ENCODE measurements at places on chromosomes 12 and 14.
A peak's percentile ranks its signal among the peaks of the same experiment; 100 is the strongest.

DNA sequence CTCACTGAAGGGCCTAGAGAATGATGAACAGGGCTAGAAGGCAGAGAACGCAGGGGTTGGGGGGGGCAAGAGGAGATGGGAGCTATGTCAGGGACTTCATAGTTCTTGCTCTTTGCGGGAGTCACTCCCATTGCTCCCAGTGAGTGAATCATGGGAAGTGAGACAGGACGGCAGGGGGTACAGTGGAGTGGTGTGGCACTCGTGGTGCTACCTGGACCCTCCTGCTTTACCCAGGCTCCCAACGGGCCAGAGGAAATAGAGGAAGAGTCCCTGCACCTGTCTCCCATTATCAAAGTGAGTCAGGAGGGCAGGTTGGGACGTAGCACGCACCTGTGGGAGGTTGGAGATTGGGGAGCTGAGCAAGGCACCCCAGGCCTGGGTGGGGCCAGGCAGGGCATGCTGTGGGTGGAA is 1.3 kb upstream of the KRT8 start:
- DNase-seq: no peak

- DNase-seq: no peak
These were observed 368.7 kb upstream of the GARIN6 start for GRCh38 chr12:99278899-99279298.

- no peak for DNase-seq
These were observed 12.1 kb upstream of the PNMA1 start for GRCh38 chr14:73726025-73726961.

DNA sequence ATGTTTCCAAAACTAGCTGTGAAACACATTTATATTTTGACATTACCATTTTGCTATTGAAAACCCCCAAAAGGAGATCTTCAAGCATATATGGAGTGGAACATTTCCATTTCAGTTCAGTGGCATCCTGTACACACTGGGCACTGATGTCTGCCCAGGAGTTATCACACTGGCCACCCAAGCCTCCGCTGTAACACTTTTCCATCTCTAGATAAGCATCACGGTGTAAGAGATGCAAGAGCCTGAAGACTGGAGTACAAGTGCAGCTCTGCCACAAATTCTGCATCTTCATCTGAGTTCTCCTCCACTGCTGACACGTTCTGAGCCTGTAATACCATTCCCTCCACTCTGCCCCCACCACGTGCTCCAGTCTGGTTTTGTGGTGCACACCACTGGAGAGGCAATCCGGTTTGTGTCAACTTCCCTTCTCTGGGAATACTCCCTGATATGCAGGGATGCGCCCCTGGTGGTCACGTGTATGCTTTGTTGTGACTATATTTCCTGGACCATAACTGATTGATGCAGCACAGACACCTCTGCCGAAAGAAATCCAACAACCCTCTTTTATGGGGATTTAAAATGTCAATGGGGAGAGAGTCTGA is 12.7 kb downstream of the SPTLC2 start:
- peak; percentile 32 for DNase-seq

DNA sequence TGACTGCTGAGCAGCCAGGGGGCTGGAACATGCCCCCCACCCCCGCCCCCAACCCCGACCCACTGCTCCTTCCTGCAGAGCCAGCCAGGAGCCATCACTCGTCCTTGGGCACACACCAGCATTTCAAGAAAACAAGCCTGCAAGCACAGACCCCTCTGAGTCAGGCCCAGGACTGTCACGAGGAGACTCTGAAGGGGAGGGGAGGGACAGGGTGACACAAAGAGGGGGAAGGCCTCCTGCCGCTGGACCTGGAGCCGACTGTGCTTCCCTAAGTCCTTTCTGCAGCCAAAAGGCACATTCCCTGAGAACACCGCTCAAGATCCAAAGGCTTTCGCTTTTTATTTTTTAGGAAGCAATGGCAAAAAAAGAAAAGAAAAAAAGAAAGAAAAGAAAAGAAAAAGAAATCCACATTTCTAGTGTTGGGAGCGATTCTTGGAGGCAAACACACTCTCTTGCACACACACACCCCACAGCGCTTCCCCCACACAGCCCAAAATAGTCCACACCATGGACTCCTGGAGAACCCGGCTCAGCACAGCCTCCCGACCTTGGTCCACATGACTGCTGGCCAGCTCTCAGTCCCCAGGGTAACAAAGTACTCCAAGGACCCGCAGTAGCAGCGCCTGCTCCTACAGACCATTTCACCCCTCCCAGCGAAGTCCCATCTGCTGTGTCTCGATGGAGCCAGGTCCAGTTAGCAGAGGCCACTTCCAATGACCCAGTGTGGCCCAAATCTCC is 101.7 kb downstream of the DPF3 start:
- no peak for DNase-seq

DNA sequence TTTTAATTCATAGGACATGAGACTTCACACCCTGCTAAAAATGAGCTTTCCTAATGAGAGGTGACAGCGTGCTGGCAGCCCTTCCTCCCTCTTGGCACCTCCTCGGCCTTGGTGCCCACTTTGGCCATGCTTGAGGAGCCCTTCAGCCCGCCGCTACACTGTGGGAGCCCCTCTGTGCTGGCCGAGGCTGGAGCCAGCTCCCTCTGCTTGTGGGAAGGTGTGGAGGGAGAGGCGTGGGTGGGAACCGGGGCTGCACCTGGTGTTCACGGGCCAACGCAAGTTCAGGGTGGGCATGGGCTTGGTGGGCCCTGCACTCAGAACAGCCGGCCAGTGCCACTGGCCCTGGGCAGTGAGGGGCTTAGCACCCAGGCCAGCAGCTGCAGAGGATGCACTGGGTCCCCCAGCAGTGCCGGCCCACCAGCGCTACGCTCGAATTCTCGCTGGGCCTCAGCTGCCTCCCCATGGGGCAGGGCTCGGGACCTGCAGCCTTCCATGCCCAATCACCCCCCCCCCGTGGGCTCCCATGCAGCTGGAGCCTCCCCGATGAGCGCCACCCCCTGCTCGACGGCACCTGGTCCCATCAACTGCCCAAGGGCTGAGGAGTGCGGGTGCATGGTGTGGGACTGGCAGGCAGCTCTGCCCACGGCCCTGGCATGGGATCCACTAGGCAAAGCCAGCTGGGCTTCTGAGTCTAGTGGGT is 22.7 kb upstream of the B4GALNT1 start:
- no peak for DNase-seq

DNA sequence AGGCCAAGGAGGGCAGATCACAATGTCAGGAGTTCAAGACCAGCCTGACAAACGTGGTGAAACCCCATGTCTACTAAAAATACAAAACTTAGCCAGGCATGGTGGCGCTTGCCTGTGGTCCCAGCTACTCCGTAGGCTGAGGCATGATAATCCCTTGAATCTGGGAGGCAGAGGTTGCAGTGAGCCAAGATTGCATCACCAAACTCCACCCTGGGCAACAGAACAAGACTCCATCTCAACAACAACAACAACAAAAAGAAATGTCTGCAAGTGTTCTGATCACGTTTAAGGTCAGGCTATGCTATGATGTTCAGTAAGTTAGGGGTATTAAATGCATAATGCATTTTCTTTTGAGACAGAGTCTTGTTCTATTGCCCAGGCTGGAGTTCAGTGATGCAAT is 6.7 kb upstream of the PLD4 start:
- no peak for DNase-seq

DNA sequence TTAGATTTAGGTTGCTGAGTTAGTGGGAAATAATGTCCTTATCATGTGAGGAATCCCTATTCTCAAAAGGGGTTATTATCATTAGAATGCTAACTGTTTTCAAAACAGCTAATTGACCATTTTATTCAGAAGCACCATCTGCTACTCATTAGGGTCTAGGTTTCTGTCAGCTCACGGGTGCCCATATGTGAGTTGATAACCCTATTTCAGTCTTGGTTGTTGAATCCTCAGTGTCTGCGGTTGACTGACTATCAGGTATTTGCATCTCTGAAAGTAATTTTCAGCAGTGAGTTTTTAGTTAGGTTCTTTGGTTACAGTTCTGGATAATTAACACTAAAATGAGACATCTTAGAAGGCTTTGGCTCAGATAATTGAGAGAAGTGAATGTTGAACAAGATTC is 1404.0 kb downstream of the AACS start:
- no peak for DNase-seq

GRCh38 chr14:23243066-23243465 is 5.3 kb downstream of the RNF212B start:
- DNase-seq: no peak

- peak; percentile 94 for DNase-seq
These were observed 24.8 kb downstream of the BICDL1 start for GRCh38 chr12:120013659-120014380.

GRCh38 chr14:50335389-50335788 is 23.3 kb downstream of the DMAC2L start:
- no peak for DNase-seq

- DNase-seq: no peak
These were observed 25.7 kb downstream of the R3HDM2 start for GRCh38 chr12:57404966-57405640.

GRCh38 chr14:50344116-50344775 is 32.1 kb downstream of the DMAC2L start:
- no peak for DNase-seq

- DNase-seq: no peak
These were observed 3.8 kb downstream of the PGF start for GRCh38 chr14:74951443-74952179.

- DNase-seq: no peak
These were observed 18.2 kb upstream of the STRAP start for GRCh38 chr12:15863984-15864383.

DNA sequence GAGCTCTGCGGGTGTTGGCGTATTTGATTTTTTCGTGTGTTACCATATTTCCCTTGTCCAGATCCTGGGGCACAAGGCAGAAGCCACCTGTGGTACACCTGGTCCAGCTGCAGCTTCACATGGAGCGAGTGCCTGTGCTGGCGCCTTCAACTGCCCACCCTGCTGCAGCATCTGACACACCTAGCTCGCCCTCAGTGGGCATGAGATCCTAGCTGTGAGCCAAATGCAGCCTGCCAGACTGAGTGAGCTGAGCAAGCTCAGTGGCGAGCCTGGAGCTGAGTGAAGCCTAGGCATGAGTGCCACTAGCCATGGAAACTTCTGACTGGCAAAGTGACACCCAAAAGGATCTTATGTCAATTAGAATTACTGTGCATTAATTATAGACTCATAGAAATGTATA is 1226.8 kb upstream of the FLRT2 start:
- DNase-seq: no peak

GRCh38 chr12:74337951-74338350 is 199.7 kb upstream of the ATXN7L3B start:
- no peak for DNase-seq

DNA sequence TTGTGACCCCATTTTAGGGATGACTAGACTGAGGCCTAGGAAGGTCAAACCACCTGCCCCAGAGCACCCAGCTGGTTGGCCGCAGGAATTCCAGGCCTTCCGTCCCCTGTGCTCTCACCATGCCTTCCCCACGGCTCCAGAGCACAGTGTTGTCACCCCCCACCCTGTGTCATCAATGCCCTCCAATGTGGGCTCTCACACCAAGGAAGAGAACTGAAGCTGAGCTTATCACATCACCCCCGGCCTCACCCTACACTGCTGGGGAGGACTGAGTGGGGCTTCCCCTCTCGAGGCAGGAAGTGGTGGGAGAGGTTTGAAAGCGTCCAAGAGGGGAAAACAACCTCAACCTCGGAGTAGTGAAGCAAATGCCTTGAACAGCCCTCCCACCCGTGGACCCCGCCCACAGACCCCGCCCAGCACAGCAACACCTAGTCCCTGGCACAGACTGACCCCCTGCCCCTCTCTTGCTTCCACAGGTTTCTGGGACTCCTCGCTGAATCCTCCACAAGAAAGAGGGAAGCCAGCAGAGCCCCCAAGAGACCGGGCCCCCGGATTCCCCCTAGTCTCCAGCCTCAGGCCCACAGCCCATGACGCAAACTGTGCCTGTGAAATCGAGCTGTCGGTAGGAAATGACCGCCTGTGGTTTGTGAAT is 97.2 kb downstream of the LGMN start:
- DNase-seq: peak; percentile 87

- DNase-seq: no peak
These were observed 74.4 kb downstream of the VCPKMT start for GRCh38 chr14:50041980-50042379.

DNA sequence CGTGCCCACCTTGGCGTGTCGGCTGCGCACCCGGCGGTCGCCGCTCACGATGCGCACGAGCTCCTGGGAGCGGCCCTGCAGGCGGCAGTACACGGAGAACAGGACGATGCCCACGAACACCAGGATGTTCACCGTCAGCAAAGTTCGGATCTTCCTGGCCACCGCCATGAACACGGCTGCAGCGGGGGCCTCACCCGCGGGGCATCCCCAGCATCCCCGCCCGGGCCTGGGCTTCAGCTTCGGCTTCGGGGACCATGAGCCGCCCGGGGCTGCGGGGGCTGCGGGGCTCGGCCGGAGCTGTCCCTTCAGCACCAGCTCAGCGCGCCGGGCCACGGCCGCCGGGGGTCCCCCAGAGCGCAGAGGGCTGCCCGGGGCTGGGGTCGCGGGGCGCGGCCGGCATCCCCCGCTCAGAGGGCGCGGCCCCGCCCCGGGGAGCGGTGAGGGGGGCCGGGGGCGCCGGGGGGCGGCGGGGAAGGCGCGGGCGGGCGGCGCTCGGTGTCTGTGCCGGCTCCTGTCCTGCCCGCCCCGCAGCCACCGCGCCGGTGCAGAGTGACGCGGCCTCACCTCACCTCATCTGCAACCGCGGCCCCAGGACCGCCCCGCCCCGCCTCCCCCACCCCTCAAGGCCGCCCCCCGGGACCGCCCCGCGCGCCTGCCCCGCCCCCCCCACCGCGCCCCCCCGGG is at the start of gene GALNT9:
TSS of gene GALNT9 (minus strand) at position 554 of the 684 bp plus-strand sequence. CDS start at position 168, 386 bp downstream.
- DNase-seq: no peak

- DNase-seq: no peak
These were observed 116.5 kb downstream of the PAH start for GRCh38 chr12:102800565-102800964.

DNA sequence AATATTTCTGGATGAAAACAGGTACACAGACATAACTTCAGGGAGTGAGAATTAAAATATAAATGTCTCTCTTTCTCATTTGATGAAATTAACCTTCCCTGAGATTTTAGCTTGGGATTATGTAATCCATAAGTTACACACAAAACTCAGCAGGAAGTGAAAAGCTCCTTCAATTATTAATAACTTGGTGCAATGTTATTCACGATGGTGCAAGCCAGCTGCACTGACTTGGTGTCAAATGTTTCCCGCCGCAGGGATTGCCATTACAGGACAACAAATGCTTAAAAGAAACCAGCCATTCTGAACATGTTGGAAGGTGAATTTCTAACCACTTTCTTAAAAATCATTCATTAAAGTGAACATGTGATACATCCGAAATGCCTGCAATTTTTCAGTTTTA is 250.4 kb downstream of the FOXN3 start:
- no peak for DNase-seq

DNA sequence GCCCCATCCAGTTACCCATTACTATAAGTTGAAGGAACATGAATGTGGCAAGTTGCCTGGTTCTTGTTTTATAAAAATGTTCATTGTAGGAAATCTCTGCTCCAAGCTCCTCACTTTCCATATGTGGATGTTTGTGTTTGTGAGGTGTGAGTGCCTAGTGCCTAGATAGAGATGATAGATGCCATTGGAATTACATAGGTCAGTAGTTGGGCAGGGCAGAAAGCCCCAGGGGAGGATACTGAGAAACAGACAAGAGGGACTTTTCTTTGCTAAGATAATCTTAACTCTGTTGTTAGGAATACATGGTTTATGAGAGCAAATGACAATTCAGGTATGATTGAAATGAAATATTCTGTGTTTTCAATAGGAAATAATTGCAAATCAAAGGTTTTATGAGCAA is 226.3 kb upstream of the GRIP1 start:
- no peak for DNase-seq

GRCh38 chr12:45408729-45409114 is 192.8 kb downstream of the ANO6 start:
- no peak for DNase-seq

All from CD4-positive, alpha-beta T cell treated with Interleukin-4 for 1 hour (primary cell).